ENCODE measurements at places on chromosomes 3 and 15.

- DNase-seq, result no peak
Observed at GRCh38 chr3:184565421-184566211, 4.0 kb downstream of the EPHB3 start.

GRCh38 chr3:106675451-106675850 lies 701.8 kb upstream of the CCDC54 start:
- DNase-seq, result no peak

DNA sequence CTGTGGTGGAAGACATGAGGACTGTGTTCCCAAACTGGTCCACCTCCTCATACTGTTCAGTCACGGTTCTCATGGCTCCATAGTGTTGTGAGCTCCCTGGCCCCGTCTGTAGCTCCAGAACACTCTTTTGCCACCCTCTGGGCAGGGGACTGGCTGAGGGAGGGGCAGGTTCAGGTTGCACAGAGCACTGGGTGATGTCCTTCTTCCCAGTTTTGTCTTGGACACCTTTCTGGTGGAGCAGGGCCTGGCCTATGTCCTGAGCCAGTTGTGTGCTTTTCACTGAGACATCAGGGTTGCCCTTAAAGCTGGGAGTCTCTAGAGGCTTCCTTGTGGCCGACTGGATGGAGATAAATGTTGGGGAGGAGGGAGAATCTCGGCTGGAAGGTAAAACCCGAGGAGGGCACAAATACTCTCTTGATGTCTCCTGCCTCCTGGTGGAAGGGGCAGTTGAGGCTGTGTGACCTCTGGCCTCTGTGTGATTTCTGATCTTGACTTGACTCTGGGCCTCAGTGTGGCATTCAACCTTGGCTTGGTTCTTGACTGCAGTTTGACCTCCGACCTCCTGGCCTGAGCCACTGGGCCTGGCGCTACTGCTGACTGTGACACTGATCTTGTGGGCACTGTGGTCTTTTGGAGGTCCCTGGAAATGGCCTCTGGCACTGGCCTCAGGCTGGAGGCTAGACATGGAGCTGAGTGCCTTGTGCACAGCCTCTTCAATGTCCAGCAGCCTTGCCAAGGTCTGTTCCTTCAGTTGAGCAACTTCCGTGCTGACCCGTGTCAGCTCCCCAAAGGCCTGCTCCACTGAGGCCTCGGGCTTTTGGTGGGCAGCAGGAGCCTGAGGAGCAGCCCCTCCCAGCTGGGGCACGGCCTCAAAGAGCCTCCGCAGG lies 8.1 kb downstream of the XIRP1 start:
- DNase-seq, result no peak

GRCh38 chr3:193207290-193208273 lies 33.4 kb upstream of the PLAAT1 start:
- DNase-seq, result no peak

DNA sequence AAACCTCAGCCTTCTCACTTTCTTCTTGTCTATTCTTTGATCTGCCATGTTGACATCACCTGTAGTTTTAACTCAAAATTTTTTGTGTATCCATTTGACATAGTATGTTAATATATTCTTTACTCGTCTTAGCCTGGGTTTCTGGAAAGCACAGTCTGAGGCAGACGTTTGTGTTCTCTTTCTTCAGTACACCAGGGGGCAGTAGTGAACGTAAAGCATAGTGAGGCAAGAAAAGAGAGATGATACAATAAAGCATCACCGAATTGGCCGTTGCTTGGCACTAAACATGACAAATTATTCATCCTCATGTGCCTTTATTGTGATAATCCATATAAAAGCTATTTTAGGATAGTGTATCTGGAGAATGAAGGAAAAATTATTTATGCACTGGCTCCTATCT lies 141.0 kb upstream of the MYRIP start:
- DNase-seq, result no peak

DNA sequence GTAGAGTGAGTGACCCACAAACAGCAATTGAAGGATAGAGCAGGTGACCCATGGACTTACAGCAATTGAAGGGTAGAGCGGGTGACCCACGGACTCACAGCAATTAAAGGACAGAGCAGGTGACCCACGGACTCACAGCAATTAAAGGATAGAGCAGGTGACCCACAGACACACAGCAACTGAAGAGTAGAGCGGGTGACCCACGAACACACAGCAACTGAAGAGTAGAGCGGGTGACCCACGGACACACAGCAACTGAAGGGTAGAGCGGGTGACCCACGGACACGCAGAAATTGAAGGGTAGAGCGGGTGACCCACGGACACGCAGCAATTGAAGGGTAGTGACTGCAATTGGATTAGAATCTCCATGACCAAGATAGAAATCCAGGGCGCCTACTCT lies 9.8 kb upstream of the TNK2 start:
- DNase-seq, result no peak

DNA sequence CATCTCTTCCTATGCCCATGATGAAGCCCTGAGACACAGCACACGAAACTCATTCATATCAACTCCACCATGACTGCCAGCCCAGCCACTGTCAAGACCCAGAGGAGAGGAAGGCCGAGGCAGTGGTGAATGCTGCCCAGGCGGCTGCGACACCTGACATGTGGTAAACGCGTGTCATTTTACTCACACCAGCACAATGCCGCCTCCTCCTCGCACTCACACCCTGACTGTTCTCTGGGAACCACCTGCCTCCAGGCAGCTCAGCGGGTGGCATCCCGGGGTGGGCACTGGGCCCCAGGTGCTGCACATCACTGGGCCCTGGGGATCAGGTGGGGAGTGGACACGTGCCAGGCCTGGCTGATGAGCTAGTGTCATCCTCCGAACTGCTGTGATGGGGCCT lies 21.5 kb downstream of the KLHL25 start:
- no peak for DNase-seq

DNA sequence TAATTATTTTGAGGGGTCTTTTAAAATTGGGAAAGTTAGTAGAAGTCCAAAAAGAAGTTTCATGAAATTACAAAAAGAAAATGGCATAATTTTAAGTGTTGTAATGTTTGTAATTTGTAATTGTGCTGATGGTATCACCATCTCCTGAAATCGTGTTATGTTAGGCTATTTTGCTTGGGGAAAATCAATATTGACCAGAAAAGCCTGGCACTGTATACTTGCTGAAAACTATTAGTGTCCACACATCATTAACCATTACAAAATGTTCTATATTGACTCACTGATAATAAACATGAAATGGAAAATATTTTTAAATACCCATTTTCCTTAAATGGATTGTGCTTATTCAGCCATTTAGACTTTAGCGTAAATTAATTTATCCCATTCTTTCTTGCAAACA lies 40.3 kb upstream of the ZBED2 start:
- DNase-seq, result no peak

DNA sequence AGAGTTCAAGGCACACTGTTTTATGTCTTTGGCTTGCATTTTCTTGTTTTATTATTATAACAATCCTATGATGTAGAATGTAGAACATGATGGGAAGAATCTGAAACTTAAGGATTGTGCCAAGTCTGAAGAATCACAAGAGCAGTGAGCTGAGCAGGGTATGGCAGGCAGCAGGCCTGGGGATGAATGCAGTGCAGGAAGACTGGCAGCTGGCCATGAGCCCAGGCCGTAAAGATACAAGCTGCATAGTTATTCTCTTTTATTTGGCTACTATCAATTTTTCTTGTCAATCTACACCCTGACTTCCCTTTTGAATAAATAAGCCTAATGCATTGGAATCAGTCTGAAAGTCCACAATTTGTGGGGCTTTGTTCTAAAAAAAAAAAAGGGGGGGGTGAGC lies 89.6 kb upstream of the ARPP21 start:
- DNase-seq, result no peak

DNA sequence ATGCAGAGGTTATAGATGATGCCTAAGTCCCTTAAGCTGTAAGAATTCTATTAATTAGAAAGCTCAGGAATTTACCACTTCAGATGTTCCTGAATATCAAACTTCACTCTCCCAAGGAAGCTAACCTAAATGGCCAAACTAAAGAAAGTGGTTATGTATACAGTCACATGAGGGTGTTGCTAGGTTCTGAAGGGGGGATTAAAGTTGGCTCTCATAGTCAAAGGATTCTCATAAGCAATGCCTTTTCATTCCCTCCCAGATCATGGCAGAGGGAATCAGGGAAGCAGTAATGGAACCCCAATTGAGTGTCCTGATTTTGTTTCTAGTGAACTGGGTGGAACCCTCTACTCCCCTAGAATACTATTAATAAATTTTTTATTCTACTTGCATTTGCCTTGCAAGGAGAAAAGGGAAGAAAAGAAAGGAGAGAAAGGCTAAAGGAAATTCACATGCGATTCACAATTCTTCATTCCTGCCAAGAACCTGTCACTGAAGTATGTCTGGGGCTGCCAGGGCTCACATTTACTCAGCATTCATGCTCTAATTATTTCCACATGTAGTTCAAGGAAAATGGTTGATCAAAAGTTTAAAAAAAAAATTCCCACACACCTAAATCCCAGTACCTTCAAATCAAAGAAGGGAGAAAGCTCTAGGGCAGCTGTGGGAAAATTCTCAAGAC lies 25.1 kb downstream of the FSTL1 start:
- DNase-seq, result no peak

GRCh38 chr3:123319760-123320159 lies 118.0 kb downstream of the SEC22A start:
- DNase-seq, result no peak

DNA sequence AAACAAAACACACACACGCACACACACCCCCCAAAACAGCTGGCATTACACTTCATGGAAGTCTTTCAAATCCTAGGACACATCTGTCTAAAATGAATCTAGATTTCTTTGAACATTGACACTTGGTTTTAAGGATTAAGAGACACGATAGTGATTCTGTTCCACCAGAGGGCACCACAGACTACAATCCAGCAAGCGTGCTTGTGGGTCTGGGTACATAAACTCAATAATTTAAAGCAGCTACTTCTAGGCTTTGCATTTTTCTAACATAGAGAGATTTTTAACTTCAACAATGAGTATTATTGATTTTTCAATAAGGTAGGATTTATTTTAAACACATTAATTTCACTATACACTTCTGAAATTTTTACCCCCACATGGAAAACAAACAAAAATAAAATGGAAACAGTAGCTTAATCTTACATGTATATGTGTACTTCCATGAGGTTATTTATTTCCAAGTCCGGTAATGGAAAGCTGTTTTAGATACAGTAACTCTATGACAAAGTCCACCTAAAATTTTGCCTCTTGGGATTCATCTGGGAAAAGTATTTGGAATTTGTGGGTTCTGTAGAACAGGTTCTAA lies 564.0 kb upstream of the TGFBR2 start:
- DNase-seq, result peak; percentile 46

GRCh38 chr15:98408231-98408630 lies 240.1 kb upstream of the IGF1R start:
- no peak for DNase-seq

DNA sequence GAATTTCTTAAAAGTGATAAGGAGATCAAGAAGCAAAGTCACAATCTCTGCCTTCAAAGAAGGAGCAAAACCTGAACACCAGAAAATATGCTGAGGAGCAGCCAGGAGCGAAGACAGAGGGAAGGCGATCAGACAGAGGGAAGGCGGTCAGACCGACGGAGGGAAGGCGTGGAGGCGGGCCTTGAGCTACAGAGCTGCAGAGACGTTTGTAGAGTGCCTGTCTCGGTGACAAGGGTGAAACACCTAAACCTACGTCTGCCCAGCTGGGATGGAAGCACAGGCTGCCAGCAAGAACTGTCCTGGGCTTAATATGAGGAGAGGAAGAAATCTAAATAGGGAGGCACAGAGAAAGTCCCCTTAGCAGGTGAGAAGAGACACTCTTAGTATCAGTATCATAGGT lies 476.0 kb downstream of the OCA2 start:
- no peak for DNase-seq
